Stimulated activated CD4-positive, alpha-beta T cell treated with anti-CD3 and anti-CD28 coated beads, Interleukin-15, amount 100 ng/mL, for 1 hour (primary cell): ENCODE measurements at places on chromosomes 6 and 20.

DNA sequence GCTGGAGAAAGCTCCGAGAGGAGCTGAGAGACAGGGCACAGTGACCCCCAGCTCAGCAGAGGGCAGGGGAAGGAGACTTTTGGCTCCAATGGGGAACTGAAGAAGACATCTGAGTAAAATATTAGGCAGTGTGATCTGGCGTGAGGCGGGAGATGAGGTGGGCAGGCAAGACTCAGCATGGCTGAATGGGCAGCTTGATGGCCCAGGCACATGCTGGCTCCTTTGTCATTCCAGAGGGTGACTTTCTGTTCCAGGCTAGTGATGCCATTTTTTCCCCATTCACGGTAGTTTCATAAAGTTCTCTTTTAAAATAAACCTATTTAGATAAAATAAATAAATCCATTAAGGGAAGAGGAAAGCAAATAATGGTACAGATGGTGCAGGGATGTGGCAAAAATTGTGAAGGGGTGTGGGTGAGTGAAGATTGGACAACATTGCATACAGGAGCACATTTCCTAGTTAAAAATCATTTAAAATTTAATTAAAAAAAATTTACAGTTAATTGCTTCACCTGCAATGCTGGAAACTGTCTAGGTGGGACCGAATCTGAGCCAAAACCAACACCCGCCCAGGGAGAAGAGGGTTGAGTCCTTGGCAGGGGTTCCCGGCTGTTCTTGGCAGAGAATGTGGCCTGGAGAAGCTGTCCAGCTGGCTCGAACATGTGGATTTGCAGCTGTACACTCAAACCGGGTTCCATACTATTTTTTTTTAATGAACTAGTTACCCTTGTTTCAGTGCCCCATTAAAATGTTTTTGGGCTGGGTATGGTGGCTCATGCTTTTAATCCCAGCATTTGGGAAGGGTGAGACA, 41.7 kb upstream of the PRELID3B start:
- no peak for DNase-seq

DNA sequence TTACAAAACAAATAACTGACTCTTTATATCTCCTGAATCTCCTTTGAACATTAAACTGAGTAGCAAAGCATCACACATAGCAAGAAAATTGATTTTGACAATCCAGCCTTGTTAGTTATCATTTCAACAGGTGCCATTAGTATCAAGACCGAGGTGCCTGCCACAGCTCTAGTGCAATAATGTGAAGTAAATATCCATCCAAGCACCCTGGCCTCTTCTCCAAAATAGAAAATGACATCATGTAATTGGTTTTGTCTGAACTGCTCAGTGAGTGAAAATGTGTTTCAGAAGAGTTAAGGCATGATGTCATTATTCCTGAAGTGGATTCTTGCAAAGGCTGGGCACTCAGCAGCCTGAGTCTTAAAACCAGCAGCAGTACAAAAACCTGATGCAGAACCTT, 341.4 kb downstream of the PLCB1 start:
- DNase-seq: no peak

DNA sequence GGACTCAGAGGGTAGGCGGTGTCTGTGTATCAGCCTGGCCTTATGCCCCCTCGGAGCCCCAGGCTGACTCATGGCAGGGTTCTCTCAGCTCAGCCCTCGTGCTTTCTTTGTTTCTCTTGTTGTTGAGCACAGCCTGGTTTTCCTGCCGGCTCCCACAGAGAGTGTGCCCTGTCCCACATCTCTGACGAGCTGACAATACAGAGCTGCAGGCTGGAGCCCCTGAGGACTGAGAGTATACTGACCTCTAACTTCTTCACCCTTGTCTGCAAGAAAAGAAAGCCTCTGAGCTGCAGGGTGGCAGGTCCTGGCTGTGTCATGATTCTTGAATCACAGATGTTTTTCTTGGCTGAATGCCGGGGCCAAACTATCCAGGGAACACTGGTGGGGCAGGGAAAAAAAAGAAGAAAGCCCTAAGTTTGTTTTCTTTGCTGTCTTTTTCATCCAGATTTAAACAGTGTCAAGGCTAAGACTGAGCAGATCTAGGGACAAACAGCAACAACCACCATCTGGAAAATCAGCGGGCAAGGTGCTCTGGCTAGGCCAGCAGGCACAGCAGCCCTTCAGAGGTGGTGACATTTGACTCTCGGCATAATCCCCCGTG, 63.3 kb upstream of the ZNF133 start:
- DNase-seq: no peak

GRCh38 chr6:11323666-11324452, 91.4 kb upstream of the NEDD9 start:
- no peak for DNase-seq

DNA sequence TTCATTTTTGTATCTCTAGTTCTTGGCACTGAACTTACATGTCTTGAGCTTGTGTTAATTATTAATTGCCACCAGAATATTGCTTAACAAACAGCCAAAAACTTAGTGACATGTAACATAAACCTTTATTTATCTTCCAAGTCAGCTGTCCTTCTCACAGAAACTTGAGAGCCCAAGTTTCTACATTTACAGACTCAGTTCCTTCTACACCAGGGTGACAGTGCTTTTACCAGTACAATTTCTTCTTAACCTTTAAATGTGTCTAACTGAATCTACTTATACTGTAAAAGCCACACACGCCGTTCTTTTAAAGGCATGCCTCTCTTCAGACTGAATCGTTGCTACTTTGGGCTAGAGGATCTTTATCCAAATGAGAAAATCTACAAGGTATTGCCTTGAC, 539.2 kb downstream of the GRIK2 start:
- no peak for DNase-seq
